Osteoblast (primary cell): ENCODE measurements at places on chromosomes 2 and 18. TPM values are rescaled to one million over a fixed set of nuclear protein-coding genes. Genes with fewer than 3 reads are reported as not detected.

- DNase-seq: no peak
Observed at GRCh38 chr2:81299841-81300240, 995.3 kb upstream of the LRRTM1 start.

DNA sequence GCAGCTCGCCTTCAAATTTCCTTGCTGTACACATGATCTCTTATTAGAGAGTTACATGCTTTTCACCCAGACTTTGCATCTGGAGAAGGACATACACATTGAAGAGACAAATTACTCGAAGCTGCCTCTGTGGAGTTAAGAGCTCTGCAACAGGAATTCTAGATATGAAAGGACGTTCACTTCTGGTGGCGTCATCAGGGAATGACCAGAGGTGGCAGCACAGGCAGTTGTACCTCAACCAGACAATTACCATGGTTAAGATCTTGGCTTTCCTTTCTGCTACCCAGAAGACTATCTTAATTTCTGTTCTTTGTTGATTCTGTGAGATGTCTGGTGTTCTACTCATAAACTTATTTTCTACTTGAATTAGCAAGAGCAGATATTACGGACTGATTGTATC lies 39.1 kb upstream of the MC4R start:
- no peak for DNase-seq

SLC23A3 gene
- 1.4 and 1.5 TPM in 2 replicates for total RNA-seq

- no peak for DNase-seq
Observed at GRCh38 chr2:181910028-181910831, 18.7 kb downstream of the ITPRID2 start.

ALPP gene
- total RNA-seq: not detected in 2 replicates
